ENCODE measurements at places on chromosomes 5 and 9. TPM values are rescaled to one million over a fixed set of nuclear protein-coding genes. Genes with fewer than 3 reads are reported as not detected.

PRRX2 gene
- 6.3 TPM for total RNA-seq

DNA sequence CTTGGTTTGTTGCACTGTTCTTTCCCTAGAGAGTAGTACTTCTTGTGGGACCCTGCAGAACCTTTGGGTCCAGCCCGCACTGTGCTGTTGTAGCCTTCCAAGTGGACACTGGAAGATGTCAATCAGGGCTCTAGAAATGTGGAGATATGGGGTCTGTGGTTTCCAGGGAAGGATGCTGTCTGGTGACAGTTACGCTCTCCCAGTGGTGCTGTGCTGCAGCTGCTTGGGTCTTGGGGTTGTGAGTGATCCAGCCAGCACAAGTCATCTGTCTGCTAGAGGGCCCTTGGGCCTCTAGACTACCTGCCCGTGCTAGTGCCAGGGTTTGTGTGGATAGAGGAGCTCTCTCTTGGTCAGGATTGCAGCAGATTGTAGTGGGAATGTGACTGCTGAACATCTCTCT, 484.5 kb downstream of the DMAC1 start:
- H3K36me3 ChIP-seq = no peaks in the 10 kb centered on the region
- no peaks in the 10 kb centered on the region for H3K4me1 ChIP-seq
- H3K27me3 ChIP-seq = no peaks in the 10 kb centered on the region
- H3K27ac ChIP-seq = no peak overlapping the region
- no peak for DNase-seq
- H3K4me3 ChIP-seq = no peak overlapping the region

- H3K36me3 ChIP-seq = no peaks in the 10 kb centered on the region
- DNase-seq = no peak
- H3K27ac ChIP-seq = no peak overlapping the region
- H3K4me1 ChIP-seq = no peaks in the 10 kb centered on the region
- no peak overlapping the region for H3K4me3 ChIP-seq
Measured at GRCh38 chr9:89951675-89952074, 346.9 kb downstream of the GADD45G start.

OBP2B gene
- total RNA-seq = not detected

DNA sequence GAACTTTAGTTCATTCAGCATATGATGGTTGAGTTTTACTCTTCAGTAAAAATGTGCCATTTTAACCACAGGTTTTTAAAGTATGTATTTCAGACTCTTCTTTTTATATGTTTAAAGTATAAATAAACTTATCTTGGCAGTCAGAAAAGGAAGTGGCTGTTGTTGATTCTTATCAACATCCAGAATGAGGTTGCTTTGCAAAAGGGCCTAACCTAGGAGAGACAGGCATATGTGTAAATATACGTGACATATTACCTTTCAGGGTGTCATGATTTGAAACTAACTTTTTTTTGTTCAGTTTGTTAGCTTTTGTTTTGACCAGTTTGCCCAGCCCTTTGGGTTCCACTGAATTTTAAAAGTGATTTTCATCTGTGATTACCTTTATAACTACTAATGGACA, 7.4 kb downstream of the SMARCA2 start:
- H3K27me3 ChIP-seq = no peaks in the 10 kb centered on the region
- no peak overlapping the region for H3K27ac ChIP-seq
- no peaks in the 10 kb centered on the region for H3K36me3 ChIP-seq
- no peak overlapping the region for H3K4me3 ChIP-seq

Data from Panc1 (cell line).